AG04449 (cell line): ENCODE measurements at places on chromosomes 12 and 14.

GRCh38 chr12:125050446-125050845 lies 14.8 kb upstream of the AACS start:
- no peak for DNase-seq

GRCh38 chr12:114275086-114275485 lies 130.9 kb downstream of the TBX5 start:
- no peak for DNase-seq

DNA sequence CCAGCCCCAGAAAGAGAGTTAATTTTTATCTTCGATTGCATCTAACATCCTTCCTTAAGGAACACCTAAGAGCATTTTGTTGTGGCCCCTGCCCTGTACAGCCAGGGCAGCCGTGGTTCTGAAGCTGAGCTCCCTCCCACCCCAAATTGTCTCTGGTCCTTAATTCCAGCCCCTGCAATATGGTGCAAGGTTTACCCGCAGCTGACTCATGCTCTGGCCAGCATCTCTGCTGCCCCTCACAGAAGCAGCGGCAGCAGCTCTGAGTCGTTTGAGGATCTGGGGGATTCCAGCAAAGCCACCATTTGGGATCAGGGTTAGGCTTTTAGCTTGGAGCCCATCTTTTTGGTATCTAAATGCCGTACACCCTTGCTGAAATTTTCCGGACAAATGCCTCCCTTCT lies 3.3 kb downstream of the DLK1 start:
- no peak for DNase-seq

DNA sequence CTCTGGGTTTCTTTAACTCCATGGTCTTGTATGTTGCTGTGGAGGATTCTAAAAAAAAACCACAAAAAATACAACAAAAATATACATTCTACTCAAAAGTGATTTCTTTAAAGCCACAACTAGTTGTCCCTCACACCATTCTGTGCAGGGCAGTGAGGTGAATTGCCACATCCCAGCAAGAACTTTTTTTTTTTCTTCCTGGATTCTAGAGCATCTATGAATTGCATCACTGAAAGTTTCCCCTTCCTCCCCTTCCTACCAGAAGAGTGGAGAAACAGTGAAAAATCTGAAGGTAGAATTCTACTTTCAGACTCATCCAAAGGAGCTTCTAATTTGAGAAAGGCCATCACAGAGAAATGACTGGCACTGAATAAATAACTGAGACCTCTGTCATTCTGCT lies 395.3 kb downstream of the AEBP2 start:
- no peak for DNase-seq

GRCh38 chr12:131333621-131334440 lies 377.1 kb upstream of the SFSWAP start:
- no peak for DNase-seq

DNA sequence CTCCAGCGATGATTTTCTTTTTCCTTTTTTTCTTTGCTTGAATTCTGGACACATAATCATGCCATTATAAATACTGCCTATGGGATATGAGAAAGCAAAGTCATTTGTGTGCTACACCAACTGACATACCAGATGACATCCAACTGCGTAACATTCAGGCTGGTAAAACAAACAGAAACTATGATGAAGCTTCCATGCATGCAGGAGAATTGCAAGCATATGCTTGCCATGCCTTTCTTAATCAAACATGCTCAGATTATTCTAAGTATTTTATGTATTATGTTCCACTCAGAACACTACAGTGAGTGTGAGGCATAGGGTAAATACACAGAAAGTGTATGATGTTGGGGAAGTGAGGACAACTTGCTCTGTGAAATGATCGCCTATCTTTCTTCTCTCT lies 97.4 kb downstream of the C12orf50 start:
- peak; percentile 88 for DNase-seq

GRCh38 chr12:71024827-71025226 lies 104.3 kb upstream of the PTPRR start:
- DNase-seq, result no peak

GRCh38 chr12:49346659-49347310 lies at the start of gene DNAJC22:
DNAJC22 (plus strand) TSS chr12:49346888; CDS start chr12:49348873, 1,985 bp downstream.
- no peak for DNase-seq

GRCh38 chr14:87489196-87489819 lies 503.7 kb downstream of the GALC start:
- no peak for DNase-seq

DNA sequence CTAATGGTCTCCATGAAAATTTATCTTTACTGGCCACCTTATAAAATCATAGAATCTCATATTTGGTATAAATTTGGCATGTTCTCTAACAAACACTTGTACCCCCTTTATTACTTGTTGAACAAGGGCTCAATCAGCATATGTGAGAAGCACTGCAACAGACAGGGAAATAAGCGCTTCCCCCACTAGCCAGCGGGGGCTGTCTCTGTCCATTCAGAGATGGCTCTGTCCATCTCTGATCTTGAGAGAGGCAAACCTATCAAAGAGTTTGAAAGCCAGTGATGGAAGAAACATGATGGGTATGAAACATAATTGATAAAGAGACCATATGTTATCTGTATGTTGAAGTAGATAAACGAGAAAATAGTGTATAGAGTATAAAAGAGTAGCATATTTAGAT lies 326.8 kb downstream of the PDZRN4 start:
- DNase-seq, result no peak

DNA sequence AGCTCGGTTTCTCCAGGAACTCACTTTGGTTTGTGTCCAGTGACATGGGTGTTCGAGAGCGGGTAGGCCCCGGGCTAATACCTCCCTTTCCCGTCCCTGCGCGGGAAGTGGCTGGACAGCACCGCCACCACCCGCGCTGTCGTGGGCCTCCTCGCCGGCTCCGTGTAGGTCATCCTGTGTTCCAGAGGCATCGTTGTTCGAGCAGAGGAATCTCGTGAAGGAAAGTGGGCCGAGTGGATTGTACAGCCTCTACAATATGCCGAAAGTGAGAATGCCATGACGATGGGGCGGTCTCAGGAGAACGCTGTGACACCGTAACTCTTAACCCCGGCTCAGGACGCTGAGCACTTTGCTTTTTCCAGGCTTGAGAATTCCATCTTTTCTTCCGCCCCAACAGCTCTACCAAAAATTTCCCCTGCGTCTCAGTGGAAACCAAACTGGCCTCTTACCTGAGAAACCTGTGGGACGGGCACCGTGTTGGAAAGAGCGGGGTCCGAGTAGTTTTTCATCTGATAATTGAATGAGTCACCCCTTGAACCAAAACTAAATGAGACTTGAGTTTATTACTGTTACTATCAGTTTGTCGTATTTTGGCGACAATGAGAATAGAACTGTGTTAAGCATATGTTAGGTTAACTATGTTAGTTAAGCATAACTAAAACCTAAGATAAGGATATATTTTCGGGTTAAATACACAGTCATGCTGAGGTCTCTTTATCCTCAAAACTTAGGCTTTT lies 510 bp downstream of the EIF2S1 start:
- DNase-seq, result no peak

DNA sequence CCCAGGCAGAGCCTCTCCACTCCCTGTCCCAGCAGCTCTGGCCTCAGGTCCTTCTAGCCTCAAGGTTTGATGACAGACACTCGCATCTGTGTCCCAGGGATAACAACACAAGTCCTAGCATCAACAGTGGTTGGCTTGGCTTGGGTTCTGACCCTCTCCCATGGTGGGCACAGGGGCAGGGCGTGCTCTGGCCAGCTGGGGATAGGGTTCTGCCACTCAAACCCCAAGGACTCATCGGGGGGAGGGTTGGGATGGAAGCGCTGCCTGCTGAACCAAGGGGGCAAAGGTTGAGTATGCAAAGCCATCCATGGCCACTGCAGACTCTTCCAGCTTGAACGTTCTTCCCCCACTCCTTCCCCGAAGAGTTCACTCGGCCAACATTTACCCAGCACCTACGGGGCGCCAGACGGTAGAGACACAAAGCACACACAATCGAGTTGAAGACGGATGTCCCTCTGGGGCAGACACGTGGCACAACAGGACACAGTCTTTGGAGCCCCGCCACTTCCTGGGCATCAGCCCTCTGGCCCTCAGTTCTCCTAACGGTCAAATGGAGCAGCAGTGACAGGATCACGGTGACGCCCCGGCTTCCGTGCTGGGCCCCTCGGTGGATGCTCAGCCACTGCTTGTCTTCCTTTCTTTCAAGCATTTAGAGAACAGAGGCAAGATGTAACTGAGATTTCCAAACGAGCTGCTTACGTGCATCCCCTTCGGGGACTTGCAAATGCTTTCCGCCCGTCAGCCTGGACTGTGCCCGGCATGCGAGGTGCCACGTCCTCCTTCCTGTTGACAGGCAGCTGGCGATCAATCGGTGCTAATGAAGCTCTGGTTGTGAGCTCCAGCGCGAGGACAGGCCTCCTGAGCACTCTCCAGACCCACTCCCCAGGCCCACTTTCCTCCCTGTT lies 42.6 kb downstream of the DLK1 start:
- DNase-seq, result no peak

GRCh38 chr14:103273745-103274615 lies 60.1 kb upstream of the EIF5 start:
- no peak for DNase-seq

- no peak for DNase-seq
These were observed 452.4 kb downstream of the RAD51B start for GRCh38 chr14:68271913-68272391.

DNA sequence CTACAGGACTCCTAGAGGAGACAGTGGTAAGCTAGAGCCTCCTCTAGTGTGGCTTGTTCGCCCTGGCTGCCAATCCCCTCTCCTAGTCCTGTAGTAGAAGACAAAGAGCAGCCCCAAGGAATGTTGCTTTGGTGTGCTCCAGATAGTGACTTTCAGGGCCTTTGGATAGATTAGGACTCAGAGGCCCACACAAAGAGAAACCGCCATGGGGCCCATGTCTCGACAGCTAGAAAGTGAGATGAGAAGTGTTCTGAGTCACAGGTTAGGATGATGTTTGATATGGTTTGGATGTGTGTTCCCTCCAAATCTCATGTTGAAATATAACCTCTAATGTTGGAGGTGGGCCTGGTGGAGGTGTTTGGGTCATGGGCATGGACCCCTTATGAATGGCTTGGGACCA lies 51.8 kb upstream of the JDP2 start:
- DNase-seq, result no peak

DNA sequence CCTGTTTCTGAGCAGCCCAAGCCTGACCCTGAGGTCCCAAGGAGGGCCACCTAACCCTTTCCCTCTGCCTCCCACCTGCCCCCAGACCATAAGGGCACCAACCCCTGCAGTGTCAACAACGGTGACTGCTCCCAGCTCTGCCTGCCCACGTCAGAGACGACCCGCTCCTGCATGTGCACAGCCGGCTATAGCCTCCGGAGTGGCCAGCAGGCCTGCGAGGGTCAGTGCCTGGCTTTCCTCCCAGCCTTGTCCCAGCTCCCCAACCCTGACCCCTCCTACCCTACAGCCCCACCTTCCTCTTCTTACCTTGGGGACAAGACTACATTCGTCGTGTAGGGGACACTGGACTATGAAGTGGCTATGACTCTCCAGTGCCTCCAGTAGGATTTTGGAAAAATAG lies 33.7 kb upstream of the LRP1-AS start:
- DNase-seq, result no peak

- peak; percentile 29 for DNase-seq
These were observed 154.9 kb downstream of the SEC23A start for GRCh38 chr14:38948171-38948570.

DNA sequence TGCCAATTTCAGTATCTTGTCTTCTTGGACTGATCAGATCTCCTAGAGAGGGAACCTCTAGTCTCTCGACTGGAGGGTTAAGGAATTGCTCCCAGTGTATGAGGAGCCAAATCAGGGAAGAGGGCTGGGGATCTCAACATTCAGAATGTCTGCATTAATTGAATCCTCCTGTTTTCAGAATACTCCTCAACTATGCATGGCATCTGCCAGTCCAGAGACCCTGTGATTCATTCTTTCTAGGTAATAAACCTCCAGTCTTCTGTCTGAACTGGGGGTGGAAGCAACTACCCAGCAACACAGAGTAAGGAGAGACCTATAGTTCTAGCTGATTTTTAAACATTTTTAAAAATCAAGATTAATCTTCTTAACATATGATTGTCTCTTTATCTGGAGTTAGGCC lies 92.7 kb downstream of the AKAP6 start:
- DNase-seq, result no peak

DNA sequence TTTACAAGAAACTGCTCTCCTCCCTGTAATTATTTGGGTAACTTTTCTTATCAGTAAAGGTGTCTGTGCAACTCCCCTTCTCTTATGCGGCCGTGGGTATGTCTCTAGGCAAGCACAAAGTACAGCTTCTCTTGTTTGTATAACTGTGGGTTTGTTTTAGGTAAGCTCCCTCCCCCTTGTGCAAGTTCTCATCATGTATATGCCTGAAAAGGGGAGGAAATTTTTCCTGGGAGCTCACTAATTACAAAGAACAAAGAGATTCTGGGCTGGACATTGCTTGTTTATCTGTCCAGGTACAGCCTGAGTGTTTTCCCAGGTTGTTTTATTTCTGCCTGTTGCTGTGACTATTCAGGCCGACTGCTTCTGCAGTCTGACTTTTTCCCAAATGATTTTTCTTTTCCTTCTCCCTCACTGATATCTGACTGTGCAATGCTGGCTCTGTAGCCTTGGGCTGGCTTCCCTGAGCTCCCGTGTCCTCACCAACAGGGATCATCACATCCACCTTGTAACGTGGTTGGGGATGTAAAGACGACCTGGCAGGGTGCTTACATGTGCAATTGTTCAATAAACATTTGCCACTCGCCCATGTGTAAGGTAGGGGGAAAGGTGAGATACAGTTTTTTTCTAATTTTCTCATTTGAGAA lies 916.5 kb downstream of the AACS start:
- no peak for DNase-seq

DNA sequence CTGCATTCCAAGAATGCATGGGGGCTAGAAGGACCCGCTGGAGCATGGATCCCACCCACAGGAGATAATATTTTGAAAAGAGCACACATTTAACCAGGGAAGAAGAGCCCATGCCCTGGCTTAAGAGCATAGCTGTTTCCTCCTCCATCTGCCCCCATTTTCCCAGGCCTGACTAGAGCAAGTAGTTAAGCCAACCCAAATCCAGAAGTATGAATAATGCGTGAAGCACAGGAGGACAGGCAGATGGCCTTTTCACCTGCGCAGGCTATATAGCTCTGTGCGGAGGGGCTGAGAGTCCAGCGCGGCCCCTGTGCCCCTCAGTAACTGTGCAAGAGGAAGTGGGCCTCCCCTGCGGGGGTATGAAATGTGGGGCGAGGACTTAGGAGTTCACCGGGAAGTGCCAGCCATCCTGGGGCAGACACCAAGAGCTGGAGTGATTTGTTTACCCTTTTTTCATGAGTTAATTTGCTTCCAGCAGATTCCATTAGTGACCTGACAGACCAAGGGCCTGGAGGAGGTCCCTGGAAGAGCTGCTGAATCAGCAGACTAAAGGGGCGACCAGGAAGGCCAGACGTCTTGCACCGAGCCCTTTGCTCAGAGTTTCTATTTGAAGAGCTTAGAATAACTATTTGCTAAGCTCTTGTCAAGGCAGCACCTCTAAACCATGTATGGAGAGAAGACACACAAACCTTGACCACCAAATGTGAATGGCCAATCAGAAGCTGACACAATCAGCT lies 37.2 kb downstream of the DPF3 start:
- DNase-seq, result no peak
